ENCODE measurements at places on chromosomes 4 and X. TPM values are rescaled to one million over a fixed set of nuclear protein-coding genes. Genes with fewer than 3 reads are reported as not detected.

IGFBP7 gene
- polyA plus RNA-seq, result not detected

GNL3L gene
- 56.1 TPM for polyA plus RNA-seq

POU3F4 gene
- polyA plus RNA-seq, result not detected

TMEM184C gene
- polyA plus RNA-seq, result 26.8 TPM

DMRTC1 gene
- polyA plus RNA-seq, result not detected

RIPPLY1 gene
- not detected for polyA plus RNA-seq

USP51 gene
- 0.14 TPM for polyA plus RNA-seq

CCNB3 gene
- not detected for polyA plus RNA-seq

ZNF157 gene
- polyA plus RNA-seq, result not detected

HCFC1 gene
- polyA plus RNA-seq, result 12.4 TPM

PPP1R3F gene
- 8.1 TPM for polyA plus RNA-seq

NAP1L2 gene
- polyA plus RNA-seq, result 1.8 TPM

SCML1 gene
- polyA plus RNA-seq, result 0.67 TPM

ADH1A gene
- not detected for polyA plus RNA-seq

NDST3 gene
- not detected for polyA plus RNA-seq

Measured in CD8-positive, alpha-beta memory T cell (primary cell).